ENCODE measurements at places on chromosomes 11 and 22.

DNA sequence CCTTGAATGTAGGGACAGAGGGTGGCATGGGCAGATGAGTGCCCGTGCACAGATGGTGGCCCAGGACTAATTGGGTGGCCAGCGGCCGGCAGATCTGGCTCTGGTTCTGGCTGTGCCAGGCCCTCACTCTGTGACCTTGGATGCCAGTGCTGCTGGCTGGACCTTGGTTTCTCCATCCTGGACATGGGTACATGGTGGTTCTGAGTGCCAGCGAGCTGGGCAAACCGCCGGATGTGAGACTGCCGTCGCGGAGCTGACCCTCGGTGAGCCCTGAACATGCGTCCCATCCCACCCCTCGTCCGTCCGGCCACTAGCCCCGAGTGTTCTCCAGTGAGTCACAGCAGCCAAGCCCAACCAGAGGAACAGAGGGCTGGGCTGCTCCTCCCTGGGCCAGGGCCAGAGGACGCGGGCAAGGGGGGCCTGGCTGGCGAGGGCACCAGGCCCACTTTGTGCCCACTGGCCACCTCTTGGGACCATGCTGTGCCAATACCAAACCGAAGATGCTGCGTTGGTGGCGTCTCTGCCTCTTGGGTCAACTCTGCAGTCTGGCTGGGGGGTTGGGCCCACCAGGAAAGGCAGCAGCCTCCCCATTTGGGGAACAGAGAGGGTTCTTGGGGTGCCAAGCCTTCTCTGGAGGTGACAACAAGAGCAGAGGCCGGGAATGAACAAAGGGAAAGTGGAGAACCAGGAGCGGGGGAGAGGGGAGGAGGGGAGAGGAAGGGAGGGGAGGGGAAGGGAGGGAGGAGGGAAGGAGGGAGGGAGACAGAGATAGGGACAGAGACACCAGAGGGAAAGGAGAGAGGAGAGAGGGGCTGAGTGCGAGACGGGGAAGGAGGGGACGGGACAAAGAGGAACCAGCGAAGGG lies 10.7 kb downstream of the LSP1 start:
- DNase-seq = no peak

- DNase-seq = no peak
Observed at GRCh38 chr22:48772286-48772907, 1055.3 kb downstream of the BRD1 start.

DNA sequence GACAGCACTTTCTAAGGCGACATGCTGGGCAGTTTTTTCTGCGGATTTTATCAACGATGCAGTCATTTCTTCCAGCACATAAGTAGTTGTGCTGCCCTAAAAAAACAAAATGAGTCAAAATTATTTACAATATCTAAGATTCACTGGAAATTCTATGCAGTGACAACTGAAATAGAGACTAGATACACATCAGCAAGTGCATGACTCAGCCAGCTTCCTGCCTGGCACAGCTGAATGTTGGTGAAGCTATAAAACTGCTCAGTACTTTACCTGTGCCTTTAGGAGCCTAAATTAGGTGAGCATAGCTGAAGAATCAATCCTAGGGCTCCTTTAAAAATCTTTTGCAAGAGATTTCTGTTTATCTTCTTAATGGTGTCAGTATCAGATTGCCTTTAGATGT lies 37.8 kb downstream of the PGR start:
- no peak for DNase-seq

DNA sequence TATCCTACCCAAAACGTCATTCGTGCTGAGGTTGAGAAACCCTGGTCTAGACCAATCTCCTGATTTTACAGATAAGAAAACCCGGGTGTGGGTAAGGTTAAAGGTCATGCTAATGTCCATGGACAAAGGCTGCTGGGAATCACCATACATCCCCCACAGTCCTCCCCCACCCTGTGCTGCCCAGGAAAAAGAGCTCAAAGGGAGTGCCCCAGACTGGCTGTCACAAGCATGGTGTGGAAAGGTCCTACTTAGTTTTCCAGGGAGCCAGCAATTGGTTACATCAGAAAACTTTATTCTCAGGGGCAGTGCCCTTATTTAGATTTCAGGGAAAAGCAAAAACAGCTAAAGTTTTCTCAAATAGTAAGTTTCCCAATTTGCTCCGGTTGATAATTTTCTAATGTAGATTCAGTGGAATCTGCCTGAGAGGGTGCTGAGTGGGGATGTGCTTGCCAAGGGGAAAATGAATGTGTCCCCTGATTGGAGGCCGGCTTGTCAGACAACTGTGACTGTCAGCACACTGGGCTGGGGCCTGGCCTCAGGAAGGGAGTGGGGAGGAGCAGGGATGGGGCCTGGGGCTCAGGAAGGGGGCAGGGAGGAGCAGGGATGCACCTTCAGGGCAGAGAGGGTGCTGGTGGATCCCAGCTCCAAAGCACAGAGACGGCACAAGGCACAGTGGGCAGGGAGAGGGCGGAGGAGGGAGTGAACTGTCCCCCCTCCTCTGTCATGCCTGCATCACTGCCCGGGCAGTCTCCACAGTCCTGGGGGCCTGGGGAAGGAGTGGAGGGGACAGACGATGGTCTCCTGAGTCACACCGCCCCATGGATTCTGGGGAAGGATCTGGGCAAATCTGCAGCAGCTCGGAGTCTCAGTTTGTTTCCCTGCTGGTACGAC lies 263.6 kb downstream of the KIRREL3 start:
- no peak for DNase-seq

DNA sequence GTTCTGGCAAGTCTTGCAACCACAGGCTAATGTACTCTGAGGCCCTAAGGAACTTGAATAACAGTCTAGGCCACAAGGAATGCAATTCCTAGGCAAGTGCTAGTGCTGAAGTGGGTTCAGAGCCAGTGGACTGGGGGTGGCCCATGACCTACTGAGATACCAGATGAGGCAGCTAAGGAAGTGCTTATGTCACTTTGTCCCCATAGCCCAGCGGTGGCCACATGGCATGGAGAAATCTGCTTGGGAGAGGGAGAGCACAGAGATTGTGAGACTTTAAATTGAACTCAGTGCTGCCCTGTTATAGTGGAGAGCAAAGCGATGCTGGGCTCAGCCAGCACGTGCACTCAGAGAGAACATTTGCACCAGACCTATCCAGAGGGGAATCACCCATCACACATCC lies 629.5 kb downstream of the JRKL start:
- no peak for DNase-seq

DNA sequence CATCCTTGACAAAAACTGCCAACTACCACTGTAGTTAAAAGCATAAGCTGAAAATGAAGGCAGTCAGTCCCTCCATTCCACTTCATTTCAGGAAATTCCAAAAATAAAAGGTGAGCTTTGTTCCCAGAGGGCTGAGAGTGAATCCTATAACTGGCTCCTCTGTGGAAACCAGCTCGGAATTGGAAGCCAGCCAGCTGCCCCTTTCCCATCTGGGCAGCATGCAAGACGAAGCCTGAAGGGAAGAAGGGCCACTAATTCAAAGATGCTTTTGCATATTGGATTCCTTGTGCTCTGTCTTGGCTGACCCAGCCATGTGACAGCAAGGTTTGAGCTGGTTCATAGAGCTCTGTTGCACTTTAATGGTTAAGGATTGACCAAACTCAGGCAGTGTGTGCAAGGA lies 83.4 kb downstream of the ALX4 start:
- no peak for DNase-seq

- DNase-seq = no peak
Observed at GRCh38 chr11:105935791-105936190, 86.2 kb downstream of the MSANTD4 start.

DNA sequence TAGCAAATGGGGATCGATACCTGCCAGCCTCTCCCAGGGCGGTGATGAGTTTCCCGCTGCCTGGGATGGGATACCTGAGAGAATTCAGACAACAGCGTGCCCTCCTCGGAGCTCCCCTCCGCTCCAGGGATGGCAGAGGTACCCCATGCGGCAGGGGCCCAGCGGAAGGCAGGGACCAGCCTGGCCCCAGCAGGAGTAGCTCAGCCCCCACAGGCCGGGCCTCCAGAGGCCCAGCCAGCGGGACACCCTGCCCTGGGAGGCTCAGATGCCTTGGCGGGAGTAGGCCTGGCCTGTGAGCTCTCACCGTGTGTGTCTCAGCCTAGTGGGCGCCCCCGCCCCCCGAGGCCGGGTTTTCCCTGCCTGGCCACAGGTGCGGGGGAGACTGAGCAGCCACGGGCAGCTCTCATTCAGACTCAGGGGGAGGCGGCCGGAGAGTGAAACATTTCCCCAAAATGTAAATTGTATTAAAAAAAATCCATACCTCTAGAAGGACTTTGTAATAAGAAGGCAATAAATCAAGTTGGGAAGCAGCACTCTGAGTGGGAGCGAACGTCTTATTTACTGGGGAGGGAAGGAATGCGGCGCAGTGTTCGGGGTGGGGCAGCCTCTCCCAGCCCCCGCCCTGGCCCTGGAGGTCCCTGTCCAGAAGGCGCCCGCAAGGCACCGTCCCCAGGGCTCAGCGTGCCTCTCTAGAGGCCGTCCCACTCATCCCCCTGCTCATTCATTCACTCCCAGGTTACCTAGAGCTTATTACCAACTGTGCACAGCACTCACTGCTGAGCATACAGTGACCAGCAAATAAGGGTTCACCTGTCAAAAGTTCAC lies 888.0 kb downstream of the BRD1 start:
- DNase-seq = no peak

GRCh38 chr22:40401981-40402406 lies 31.6 kb downstream of the SGSM3 start:
- no peak for DNase-seq

GRCh38 chr11:82732734-82733443 lies 775 bp downstream of the FAM181B start:
- no peak for DNase-seq

DNA sequence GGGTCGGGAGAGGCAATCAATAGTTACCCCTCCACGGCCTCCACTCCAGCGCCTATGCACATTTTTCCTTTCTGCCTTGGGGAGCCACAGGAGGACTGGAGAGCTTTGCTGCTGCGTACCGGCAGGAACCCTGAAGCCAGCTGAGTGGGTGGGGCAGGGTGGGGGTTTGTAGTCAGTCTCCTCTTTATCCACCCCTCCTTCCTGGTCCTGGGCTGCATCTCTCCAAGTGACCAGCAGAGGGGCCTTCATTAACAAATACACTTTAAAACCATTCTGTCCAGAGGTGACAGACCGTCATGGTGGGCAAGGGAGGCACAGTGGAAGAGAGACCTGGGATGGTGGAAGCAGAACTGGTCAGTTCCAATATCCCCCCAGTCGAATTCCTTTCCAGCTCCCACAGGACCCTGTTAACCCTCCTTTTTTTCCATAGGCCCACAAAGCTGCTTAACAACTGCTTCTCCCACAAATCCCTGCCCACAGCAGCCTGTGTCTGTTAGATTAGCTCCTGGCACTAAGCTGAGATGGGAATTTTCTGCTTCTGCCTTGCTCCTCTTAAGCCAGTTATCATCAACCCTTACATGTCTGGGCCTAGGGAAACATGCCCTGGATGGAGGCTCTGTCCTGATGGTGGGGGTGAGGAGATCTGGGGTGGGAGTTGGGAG lies 3.9 kb upstream of the ABCG4 start:
- no peak for DNase-seq

DNA sequence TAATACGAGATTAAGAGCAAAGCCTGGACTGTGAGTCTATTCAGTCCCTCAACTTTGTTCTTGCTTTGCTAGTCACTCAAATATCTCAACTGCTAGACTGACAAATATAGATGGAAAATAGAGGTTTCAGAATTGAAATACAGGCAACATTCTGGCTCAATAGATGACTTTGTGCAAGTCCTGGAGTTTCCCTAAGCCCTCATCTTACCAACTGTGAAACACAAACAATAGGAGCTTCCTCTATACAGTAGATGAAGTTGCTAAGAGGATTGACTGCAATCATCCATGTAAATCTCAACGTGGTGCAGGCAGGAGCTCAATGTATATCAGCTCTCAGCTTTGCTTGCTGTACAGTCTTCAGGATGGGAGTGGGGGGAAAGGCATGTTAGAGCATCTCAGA lies 6.2 kb upstream of the MPEG1 start:
- no peak for DNase-seq

- DNase-seq = no peak
Observed at GRCh38 chr22:25134451-25134850, 65.2 kb upstream of the CRYBB3 start.

GRCh38 chr11:44250421-44250820 lies 59.5 kb downstream of the ALX4 start:
- no peak for DNase-seq

DNA sequence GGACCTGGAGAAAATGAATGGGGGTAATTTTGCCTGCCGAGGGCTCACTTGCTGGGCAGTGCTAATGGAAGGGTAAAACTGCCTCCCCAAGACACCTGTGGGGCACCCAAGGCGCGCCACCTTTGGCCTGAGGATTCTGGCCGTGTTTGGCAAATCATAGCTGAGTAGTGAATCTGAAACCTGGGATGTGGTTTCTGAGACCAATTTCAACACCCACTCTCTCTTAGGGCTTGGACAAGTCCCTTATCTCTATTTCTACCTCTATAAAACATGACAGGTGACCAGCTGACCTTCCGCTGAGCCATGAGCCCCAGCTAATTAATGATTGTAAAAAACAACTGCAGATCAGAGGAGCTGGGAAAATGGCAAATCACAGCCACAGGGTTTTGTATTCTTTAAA lies 1.5 kb upstream of the PACSIN3 start:
- DNase-seq = no peak

- no peak for DNase-seq
Observed at GRCh38 chr22:28379075-28379779, 300.4 kb downstream of the TTC28 start.
